ENCODE measurements at places on chromosomes 4 and X.

DNA sequence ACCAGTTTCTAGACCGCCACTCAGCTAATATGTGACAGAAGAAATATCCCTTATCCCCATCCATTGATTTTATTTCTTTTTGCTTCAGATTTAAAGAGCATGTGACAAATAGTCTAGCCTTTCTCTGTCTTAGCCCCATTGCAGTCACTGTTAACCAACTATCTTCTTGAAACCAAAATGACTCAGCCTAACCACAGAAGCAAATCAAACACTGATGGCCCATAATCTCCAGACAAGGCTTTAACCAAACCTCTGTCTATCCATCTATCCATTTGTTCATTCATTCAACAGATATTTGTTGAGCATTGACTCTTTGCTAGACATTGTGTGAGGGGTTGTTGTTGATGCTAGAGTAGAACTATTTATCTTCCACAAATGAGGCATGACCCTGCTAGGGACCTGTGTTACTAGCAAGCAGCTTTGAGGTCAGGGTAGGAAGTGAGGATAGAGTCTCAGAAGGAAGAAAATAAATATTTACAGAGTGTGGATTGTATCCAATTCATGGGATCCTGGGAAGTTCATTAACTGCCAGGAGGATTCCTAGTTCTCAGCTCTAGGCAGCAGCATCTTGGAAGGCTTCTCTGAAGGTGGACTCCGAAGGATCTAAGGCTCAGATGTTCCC is 22.5 kb downstream of the HNRNPH2 start:
- peak; percentile 42 for DNase-seq

DNA sequence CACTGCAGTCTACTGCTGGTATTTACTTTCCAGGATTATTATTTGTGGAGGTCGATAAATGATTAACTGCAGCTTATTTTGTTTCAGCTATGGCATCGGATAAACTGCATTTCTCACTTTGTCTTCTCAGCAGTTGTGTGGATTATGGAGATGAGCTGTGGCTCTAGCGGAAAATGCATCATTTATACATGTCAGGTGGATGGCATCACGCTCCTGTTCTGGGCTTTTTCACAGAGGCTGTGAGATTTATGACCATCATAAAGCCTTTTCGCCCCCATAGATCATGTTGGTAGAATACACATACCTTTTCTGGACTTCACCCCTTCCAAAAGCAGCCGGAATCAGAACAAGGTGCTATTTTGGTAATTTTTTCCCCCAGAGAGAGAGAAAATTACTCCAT is 118.8 kb upstream of the MAGEB18 start:
- DNase-seq = no peak

DNA sequence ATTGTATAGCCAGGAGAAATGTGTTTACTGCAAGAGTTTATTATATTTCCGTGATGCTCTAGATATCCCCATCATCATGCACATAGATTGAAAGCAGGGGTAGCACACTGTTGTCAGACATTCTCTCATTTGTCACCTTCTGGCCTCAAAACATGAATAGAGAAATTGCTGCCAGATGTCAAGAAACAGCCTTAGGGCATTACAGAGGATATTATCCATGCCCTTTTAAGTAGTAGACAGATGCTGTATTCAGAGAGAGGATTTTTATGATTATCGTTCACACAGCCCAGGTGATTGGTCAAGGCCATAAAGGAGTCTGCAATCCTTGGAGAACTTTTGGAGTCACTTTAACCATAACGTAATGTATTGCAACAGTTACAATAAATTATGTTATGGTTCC is 1961.5 kb upstream of the TENM3 start:
- DNase-seq = no peak

DNA sequence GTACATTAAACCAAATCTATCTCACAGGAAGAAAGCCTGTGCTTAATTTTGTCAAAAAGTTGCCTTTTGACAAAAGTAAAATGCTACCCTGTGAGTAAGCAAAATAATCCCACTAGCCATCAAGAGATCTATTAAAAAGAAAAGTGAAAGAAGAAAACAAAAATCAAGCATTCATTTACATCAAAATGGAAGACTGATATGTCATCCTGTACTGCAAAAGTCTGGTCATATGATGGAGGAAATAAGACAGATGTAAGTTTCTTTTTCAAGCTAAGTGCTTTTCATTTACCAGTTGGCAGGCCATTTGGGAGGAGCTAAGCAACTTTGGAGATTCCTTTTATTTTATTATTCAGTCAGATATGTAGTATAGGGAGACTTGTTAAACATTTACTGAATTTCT is 387.4 kb downstream of the SPOCK3 start:
- DNase-seq = peak; percentile 36

DNA sequence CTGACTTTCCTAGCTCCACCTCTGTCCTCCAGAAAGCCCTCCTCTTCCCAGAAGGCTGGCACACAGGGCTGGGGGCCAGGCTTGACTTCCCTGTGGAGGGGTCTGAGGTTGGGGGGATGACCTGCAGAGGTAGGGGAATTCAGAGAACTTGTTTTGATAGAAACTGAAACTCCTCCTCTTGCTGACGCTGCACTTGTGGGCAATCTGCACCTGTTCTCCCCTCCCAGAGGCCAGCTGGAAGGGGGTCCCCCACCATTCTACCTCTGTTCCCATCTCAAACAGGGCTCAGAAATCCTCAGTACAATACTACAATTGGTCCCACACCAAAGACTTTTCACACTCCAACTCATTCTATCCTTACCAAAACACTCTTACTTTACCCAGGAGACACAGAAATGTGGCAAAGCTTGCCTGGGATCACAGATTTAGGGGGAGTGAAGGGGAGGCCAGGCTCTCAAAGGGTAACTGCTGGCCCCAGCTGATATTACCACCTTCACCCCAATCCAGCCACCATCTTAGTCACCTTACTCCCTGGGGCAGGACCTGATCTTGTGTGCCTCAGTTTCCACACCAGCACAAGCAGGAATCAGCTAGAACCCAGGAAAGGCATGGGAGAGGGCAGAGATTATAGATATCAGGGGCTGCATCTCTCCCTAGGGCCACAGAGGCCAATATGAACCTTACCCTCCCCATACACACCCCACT is 18.5 kb downstream of the OTUD5 start:
- DNase-seq = peak; percentile 58
